WTC11 (cell line): ENCODE measurements at places on chromosomes 1 and 21. TPM values are rescaled to one million over a fixed set of nuclear protein-coding genes. Genes with fewer than 3 reads are reported as not detected.
A peak's percentile ranks its signal among the peaks of the same experiment; 100 is the strongest.

DNA sequence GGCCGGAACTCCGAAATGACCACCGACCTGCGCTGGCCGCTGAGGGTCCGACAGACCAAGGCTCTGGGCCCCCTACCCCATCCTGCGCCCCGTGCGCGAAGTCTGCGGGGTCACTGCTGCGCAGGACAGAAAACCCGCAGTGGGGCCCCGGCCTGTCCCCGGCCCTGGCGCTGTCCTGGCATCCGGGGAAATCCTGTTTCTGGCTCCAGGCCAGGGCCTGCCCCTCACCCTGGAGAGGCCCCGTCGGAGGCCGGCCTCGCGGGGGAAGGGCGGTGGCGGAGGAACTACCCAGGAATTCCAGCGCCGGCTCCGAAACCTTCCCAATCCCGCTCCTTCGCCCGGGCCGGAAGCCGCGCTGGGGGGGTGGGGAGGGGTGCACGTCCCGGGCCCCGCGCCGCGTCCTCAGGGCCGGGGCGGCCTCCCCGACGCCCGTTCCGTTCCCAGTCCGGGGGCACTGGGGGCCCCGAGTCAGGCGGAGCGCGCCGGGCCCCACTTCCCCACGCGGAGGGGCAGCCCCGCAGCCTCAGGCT is 77.0 kb downstream of the MORN1 start:
- peak overlapping the region; percentile 37; the same call in 1 of the 2 replicates for H3K4me3 ChIP-seq
- peaks cover 8% of the 10 kb centered on the region for H3K4me1 ChIP-seq
- H3K27ac ChIP-seq, result no peak overlapping the region
- no peaks in the 10 kb centered on the region; the same call in 1 of the 2 replicates for H3K27me3 ChIP-seq
- H3K36me3 ChIP-seq, result no peaks in the 10 kb centered on the region
- DNase-seq, result peak; percentile 84

ASTN1 gene
- total RNA-seq, result 3.4 to 5.0 TPM (median 4.7 TPM) in 3 replicates

GRCh38 chr1:193462629-193463320 is 276.4 kb upstream of the B3GALT2 start:
- peaks cover 21% of the 10 kb centered on the region for H3K4me1 ChIP-seq
- no peak overlapping the region for H3K27ac ChIP-seq
- H3K36me3 ChIP-seq, result no peaks in the 10 kb centered on the region
- H3K4me3 ChIP-seq, result no peak overlapping the region

DNA sequence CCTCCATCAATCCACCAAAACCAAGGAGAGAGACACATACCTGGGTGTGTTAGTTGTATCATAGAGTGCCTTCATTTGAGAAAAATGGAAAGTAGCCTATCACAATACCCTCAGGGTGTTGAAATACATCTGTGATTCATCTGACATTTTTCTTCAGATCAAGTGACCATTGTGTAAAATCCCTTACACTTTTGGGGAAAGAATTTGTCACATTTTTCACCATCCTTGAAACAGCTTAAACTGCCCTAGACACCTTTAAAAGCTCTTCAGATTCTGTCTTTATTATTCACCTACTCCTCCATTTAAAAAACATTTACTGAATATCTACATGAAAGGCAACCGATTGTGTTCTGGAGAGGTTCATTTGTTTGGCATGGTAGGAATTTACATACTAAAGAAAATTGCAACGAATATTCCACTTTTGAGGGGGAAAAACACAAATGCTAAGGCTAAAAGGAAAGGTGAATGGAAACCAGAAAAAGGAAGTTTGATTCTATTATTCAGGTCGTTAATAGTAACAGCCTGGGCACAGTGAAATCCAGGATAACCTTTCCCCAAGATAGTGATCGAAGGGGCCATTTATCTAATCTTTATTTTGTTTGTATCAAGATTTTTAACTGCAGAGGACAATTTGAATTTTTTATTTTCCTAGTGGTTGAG is 70.4 kb upstream of the SAMSN1 start:
- H3K27ac ChIP-seq, result peak overlapping the region; percentile 96
- no peaks in the 10 kb centered on the region for H3K27me3 ChIP-seq
- peaks cover 82% of the 10 kb centered on the region for H3K4me1 ChIP-seq
- peaks cover 24% of the 10 kb centered on the region for H3K36me3 ChIP-seq
- no peak for DNase-seq
- peak overlapping the region; percentile 49 for H3K4me3 ChIP-seq

DNA sequence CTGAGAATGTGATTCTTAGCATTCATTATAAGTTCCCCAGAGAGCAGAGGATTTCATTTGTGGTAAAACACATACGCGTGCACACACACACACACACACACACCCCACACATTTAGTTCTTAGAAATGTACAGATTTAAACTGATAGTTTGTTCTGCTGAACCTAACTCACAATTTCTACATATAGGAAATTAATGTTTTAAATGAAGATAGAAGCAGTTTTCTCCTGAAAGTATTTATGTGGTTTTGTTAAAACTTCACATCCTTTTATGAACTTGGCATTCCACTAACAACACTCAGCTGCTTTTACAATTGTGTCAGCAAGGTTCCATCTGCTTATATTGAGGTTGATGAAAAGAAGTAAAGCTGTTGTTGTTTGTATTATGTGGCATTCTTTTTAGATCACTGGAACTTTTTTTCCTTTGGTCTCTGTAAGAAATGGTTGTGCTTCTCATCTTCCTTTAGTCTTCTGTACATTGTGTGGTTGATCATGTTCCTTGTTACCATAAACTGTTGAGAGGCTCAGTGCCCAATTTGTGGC is 41.6 kb downstream of the AK4 start:
- H3K27me3 ChIP-seq, result no peaks in the 10 kb centered on the region
- peak overlapping the region; percentile 61 for H3K27ac ChIP-seq
- H3K4me1 ChIP-seq, result peaks cover 42% of the 10 kb centered on the region
- H3K36me3 ChIP-seq, result peaks cover 42% of the 10 kb centered on the region
- H3K4me3 ChIP-seq, result no peak overlapping the region

DNA sequence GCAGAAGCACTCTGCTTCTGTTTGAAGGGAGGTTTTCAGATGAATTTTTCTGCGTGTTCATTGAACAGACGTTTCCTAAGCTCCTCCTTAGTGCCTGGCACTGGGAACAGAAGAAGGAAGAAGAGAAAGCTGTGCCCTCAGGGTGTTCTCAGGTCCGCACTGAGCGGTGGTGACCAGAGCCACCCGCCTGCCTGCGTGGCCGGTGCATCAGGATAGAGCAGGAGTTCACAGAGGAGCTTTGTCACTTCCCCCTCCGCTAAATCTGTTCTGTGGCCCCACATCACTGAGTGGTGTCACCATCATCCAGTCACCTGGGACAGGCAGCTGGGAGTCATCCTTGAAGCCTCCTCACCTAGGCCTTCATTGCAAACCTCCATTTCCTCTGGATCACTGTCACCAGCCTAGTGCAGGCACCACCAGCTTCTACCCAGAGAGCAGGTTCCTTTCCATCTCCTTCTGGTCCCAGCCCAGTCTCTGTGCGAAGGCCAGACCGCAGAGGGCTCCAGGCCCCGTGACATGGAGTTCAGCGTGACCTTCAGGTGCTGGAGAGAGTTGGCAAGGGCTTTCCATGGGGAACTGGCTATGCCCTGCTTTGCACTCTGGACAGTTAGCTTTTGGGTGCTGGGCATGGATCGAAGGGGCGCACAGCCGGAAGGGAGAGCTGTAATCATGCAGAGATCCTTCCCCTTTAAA is 21.7 kb downstream of the PARK7 start:
- no peaks in the 10 kb centered on the region for H3K27me3 ChIP-seq
- H3K36me3 ChIP-seq, result peaks cover 70% of the 10 kb centered on the region
- no peak for DNase-seq
- no peak overlapping the region for H3K4me3 ChIP-seq
- H3K27ac ChIP-seq, result peak overlapping the region; percentile 93

GRCh38 chr1:176696109-176696508 is 233.1 kb downstream of the PAPPA2 start:
- H3K27me3 ChIP-seq, result no peaks in the 10 kb centered on the region
- DNase-seq, result peak; percentile 17
- no peak overlapping the region for H3K4me3 ChIP-seq
- H3K27ac ChIP-seq, result no peak overlapping the region
- H3K36me3 ChIP-seq, result no peaks in the 10 kb centered on the region

- no peak overlapping the region for H3K4me3 ChIP-seq
- no peak overlapping the region for H3K27ac ChIP-seq
- DNase-seq, result no peak
- H3K36me3 ChIP-seq, result no peaks in the 10 kb centered on the region
- H3K27me3 ChIP-seq, result no peaks in the 10 kb centered on the region
Observed at GRCh38 chr1:100188617-100189016, 10.6 kb upstream of the LRRC39 start.

MAP3K7CL gene
- 0.15 to 0.37 TPM in 2 of 3 replicates, not detected in the other for total RNA-seq

GRCh38 chr1:33516891-33517567 is 44.6 kb downstream of the ZSCAN20 start:
- peaks cover 21% of the 10 kb centered on the region for H3K4me1 ChIP-seq
- no peak for DNase-seq
- H3K36me3 ChIP-seq, result no peaks in the 10 kb centered on the region
- H3K27ac ChIP-seq, result no peak overlapping the region
- H3K4me3 ChIP-seq, result no peak overlapping the region

DNA sequence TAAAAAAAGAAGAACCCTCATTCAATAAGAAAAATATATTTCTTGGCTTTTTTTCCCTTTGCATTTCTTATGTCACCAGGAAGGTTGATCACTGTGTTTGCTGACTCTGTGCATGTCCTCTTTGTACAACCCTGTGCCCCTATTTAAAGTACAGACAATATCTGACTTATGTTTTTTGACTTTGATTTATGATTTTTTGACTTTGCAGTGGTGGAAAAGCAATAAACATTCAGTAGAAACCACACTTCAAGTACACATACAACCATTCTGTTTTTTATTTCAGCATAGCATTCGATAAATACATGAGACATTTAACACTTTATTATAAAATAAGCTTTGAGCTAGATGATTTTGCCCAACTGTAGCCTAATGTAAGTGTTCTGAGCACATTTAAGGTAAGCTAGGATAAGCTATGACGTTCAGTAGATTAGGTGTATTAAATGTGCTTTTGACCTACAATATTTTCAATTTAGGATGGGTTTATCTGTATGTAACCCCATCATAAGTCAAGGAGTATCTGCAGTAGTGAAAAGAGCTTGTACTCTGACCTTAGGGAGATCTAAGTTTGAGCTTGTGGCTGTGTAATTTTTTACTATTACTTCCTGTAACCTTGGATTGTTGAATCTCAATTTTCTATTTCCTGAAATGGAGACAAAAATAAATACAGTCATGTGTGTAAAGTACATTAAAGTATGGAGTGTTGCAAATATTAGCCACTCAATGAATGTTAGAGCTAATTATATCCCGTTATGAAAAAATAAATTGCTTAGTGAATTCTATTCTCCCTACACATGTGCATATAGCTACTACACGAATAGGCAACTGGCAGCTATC is 1.2 kb downstream of the RNASEL start:
- H3K36me3 ChIP-seq, result no peaks in the 10 kb centered on the region
- H3K27me3 ChIP-seq, result peaks cover 3% of the 10 kb centered on the region; the same call in 1 of the 2 replicates
- H3K27ac ChIP-seq, result no peak overlapping the region
- DNase-seq, result no peak
- H3K4me3 ChIP-seq, result peak overlapping the region; percentile 67

GRCh38 chr1:48803474-48803873 is 26.8 kb upstream of the BEND5 start:
- H3K4me3 ChIP-seq, result no peak overlapping the region
- H3K4me1 ChIP-seq, result peaks cover 5% of the 10 kb centered on the region
- DNase-seq, result no peak

GRCh38 chr21:37257511-37257966 is 9.6 kb downstream of the VPS26C start:
- no peaks in the 10 kb centered on the region for H3K27me3 ChIP-seq
- DNase-seq, result no peak
- peak overlapping the region; percentile 99 for H3K27ac ChIP-seq
- H3K36me3 ChIP-seq, result no peaks in the 10 kb centered on the region
- H3K4me1 ChIP-seq, result peaks cover 27% of the 10 kb centered on the region

TCHH gene
- 0.02 to 0.05 TPM (median 0.04 TPM) in 3 replicates for total RNA-seq

- H3K27ac ChIP-seq, result no peak overlapping the region
- H3K4me1 ChIP-seq, result peaks cover 30% of the 10 kb centered on the region
- H3K4me3 ChIP-seq, result no peak overlapping the region
- no peaks in the 10 kb centered on the region for H3K36me3 ChIP-seq
- H3K27me3 ChIP-seq, result no peaks in the 10 kb centered on the region
Observed at GRCh38 chr1:116877141-116877818, 32.4 kb upstream of the PTGFRN start.

DNA sequence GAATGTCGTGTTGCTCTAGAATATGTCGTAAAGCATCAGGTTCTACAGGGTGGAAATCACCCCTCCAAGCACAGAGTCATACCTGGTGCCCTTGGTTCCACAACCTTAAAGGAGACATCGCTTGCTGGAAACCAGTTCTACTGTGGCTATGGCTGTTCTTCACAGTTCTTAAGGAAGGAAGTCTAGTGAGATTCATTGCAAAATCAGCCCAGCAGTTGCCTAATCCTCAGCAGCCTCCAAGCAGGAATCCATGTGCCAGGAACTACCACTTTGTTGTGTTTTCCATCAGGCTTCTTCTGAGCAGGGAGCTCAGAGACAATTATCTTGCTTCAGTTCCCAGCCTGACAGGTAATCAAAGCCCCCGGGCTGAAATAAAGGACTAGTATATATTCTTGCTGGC is 45.0 kb upstream of the SLC35F3 start:
- no peak overlapping the region for H3K4me3 ChIP-seq
- H3K27ac ChIP-seq, result no peak overlapping the region
- peaks cover 8% of the 10 kb centered on the region for H3K4me1 ChIP-seq

DNA sequence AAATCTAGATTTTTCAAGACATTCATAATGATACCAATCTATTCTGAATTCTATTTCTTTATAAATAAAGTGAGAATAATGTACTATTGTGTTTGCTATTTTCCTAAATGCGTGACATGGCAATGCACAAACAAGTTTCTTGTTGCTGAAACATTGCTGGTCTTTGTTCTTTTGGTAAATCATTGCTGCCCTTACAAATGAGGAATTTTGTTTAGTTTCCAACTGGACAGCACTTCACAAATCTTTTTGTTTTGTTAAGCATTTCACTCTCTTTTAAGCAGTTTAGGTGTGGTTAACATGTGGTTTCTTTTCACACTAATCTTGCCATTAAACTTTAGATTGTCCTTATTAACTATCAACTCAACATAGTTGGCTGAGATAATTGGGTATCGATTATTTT is 94.6 kb downstream of the LRRC7 start:
- H3K27me3 ChIP-seq, result no peaks in the 10 kb centered on the region
- no peak overlapping the region for H3K27ac ChIP-seq
- no peak overlapping the region for H3K4me3 ChIP-seq
- H3K4me1 ChIP-seq, result no peaks in the 10 kb centered on the region

DNA sequence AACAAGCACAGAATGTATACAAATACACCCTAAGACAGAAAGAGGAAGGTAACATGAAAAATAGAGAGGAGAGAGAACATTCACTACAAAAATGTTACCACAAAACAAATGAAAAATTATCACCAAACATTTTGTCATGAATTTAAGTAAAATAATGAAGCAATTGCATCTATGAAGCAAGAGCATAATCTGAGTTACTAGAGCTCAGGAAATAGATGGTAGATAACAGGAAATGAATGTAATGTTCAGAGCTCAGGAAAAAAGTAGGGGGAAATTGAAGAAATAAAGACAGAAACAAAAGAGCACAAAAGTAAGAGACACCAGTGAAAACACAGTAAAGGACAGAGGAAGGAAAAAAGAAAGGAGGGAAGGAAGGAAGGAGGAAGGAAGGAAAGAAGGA is 19.4 kb downstream of the SEC16B start:
- no peak overlapping the region for H3K27ac ChIP-seq
- no peak overlapping the region for H3K4me3 ChIP-seq
- DNase-seq, result no peak

LRRIQ3 gene
- total RNA-seq, result 0.21 to 1.1 TPM (median 0.46 TPM) in 3 replicates

GRCh38 chr1:60762911-60763310 is 319.4 kb upstream of the NFIA start:
- no peaks in the 10 kb centered on the region for H3K27me3 ChIP-seq
- no peak for DNase-seq
- no peak overlapping the region for H3K4me3 ChIP-seq
- H3K36me3 ChIP-seq, result no peaks in the 10 kb centered on the region

BARHL2 gene
- not detected in 3 replicates for total RNA-seq

- H3K27ac ChIP-seq, result peak overlapping the region; percentile 20; the same call in 1 of the 2 replicates
- H3K27me3 ChIP-seq, result no peaks in the 10 kb centered on the region
- H3K4me3 ChIP-seq, result no peak overlapping the region
- no peak for DNase-seq
- H3K36me3 ChIP-seq, result no peaks in the 10 kb centered on the region; the same call in 1 of the 2 replicates
- no peaks in the 10 kb centered on the region for H3K4me1 ChIP-seq
Observed at GRCh38 chr1:1216770-1217620, 3.0 kb upstream of the TNFRSF4 start.
